Activated naive CD4-positive, alpha-beta T cell treated with anti-CD3 and anti-CD28 coated beads for 36 hours (primary cell): ENCODE measurements at places on chromosomes 12 and 14. TPM values are rescaled to one million over a fixed set of nuclear protein-coding genes. Genes with fewer than 3 reads are reported as not detected.

Gene KLRF1
- not detected for total RNA-seq

Gene SIX1
- not detected for total RNA-seq

DNA sequence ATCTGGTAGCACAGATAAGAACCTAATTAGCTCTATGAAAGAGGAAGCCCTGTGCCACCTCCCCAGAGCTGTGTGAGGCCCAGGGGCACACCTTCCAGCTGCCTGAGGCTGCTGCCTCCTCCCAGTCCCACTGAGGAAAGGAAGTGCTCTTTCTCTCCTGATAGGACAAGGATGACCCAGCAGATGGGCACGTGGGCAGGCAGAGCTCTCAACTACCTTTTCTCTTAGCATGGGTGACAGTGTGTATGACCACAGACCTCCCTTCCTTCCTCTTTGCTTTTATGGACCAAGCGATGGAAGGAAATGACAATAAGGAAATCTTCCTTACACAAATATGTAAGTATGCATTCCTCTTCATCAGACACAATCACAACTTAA is 127.6 kb upstream of the AMIGO2 start:
- peak overlapping the region; percentile 100 for H3K27ac ChIP-seq
- peak; percentile 81 for DNase-seq
- H3K36me3 ChIP-seq, result peaks cover 72% of the 10 kb centered on the region
- H3K27me3 ChIP-seq, result no peaks in the 10 kb centered on the region

Gene C12orf50
- total RNA-seq, result 0.07 TPM

Gene PITPNM2
- total RNA-seq, result 15.4 TPM

Gene OS9
- total RNA-seq, result 60.9 TPM

GRCh38 chr12:17528394-17528793 is 561.6 kb downstream of the RERGL start:
- no peaks in the 10 kb centered on the region for H3K36me3 ChIP-seq
- H3K27me3 ChIP-seq, result no peaks in the 10 kb centered on the region
- no peak overlapping the region for H3K27ac ChIP-seq
- no peak overlapping the region for H3K4me3 ChIP-seq
- DNase-seq, result no peak
- H3K4me1 ChIP-seq, result no peaks in the 10 kb centered on the region

GRCh38 chr14:46985529-46986380 is 334.2 kb upstream of the RPL10L start:
- H3K27ac ChIP-seq, result no peak overlapping the region
- no peak for DNase-seq
- no peaks in the 10 kb centered on the region for H3K27me3 ChIP-seq
- no peaks in the 10 kb centered on the region for H3K4me1 ChIP-seq
- H3K36me3 ChIP-seq, result no peaks in the 10 kb centered on the region

DNA sequence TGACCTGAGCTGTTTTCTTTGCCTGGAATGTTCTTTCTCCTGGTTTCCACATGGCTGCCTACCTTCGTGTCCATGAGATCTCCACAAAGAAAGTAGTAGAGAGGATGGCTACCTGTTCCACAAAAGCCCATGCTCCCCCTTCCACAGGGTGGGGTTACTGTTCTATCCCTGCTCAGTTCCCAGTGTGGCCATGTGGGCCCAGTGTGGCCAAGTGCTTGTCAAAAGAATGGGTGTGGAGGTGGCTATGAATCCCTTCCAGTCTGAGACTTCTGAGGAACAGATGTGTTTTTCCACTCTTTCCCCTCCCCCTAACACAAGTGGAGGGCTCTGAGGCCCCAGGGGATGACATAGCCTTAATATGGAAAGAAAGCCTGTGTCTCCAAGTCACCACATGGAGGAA is 26.2 kb upstream of the HSP90B1 start:
- no peak for DNase-seq
- H3K4me3 ChIP-seq, result no peak overlapping the region
- H3K27ac ChIP-seq, result no peak overlapping the region
- H3K4me1 ChIP-seq, result peaks cover 72% of the 10 kb centered on the region
- no peaks in the 10 kb centered on the region for H3K27me3 ChIP-seq

DNA sequence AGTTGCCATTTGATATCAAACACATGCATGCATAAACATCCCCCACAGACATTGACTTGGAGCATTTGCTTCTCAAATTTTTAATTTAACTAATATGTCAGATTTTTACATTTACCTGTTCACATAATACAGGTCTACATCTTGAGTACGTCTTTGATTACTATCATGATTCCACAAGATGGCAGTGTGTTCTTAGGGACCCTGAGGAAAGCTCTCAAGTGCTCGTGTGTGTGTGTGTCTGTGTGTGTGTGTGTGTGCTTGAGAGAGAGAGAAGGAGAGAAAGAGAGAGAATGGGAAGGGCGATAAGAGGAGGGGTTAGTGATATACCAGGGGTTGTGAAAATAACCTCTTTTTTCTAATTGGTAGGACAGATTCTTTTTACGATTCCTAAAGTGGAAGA is 167.1 kb upstream of the OR4E1 start:
- peaks cover 4% of the 10 kb centered on the region for H3K27me3 ChIP-seq
- DNase-seq, result no peak
- no peaks in the 10 kb centered on the region for H3K36me3 ChIP-seq
- H3K4me1 ChIP-seq, result peaks cover 7% of the 10 kb centered on the region
- H3K27ac ChIP-seq, result peak overlapping the region; percentile 73

DNA sequence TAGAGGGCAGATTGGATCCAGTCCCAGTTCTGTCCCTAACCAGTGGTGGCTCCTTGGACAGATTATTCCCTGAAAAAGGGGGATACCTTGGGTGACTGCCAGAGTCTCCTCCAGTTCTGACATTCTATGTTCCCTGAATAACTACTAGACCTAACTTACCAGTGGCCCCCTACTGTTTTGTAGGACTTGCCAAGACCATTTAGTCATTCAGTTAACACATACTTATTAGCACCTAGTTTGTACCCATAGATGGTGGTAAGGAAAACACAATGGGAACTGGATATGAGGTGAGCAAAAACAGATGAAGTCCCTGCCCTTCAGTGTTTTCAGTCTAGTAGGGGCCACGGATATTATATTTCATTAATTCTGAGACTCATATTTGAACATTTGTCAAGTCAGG is 3.5 kb downstream of the PRPF40B start:
- no peak overlapping the region for H3K27ac ChIP-seq
- H3K27me3 ChIP-seq, result peaks cover 4% of the 10 kb centered on the region
- peaks cover 11% of the 10 kb centered on the region for H3K4me1 ChIP-seq
- no peak overlapping the region for H3K4me3 ChIP-seq
- DNase-seq, result no peak
- no peaks in the 10 kb centered on the region for H3K36me3 ChIP-seq

Gene LHX5
- not detected for total RNA-seq

DNA sequence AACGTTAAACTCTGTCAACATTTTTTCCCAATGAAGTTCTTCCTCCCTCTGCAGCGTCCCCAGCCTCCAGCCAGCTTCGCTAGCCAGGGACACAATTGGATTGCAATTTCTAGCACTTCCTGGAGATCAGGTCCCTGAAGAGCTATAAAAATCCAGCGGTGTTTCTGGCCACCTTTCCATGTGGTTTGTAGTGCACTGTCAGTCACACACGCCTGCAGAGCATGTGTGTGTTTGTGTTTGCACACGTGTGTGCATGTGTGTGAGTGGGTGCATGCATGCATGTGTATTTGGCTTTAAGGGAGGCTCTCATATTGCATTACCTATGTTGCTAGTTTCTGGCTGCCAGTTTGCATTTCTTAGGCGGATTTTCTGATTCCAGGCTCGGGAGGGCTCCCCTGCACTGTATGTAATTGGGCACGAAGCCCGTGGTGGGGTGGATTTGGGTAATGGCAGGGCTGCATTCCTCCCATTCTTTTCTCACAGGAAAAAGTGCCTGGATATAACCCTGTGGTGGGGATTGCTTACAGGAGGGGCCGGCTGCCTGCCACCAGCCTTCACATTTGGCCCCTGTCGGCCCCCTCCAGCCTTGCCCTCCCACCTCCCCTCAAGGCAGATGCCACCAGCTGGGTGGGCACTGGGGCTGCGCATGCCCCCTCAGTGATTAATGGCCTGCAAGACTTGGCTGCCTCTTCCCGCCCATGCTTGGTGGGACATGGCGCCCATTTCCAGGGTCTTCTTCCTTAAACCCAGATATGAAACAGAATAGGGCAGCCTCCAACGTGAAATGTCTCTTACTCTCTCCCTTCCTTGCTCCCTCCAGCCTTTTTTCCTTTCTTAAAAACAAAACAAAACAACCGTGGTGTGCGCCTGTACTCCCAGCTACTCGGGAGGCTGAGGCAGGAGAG is 74.0 kb downstream of the TSPAN9 start:
- no peak overlapping the region for H3K4me3 ChIP-seq
- H3K36me3 ChIP-seq, result no peaks in the 10 kb centered on the region
- peaks cover 2% of the 10 kb centered on the region for H3K4me1 ChIP-seq
- DNase-seq, result no peak
- peaks cover 13% of the 10 kb centered on the region for H3K27me3 ChIP-seq
- H3K27ac ChIP-seq, result no peak overlapping the region

Gene DTX3
- total RNA-seq, result 16.2 TPM

GRCh38 chr14:67413806-67414769 is 2.1 kb upstream of the PLEK2 start:
- peaks cover 16% of the 10 kb centered on the region for H3K4me1 ChIP-seq
- H3K27ac ChIP-seq, result no peak overlapping the region
- no peak overlapping the region for H3K4me3 ChIP-seq
- no peaks in the 10 kb centered on the region for H3K36me3 ChIP-seq
- H3K27me3 ChIP-seq, result no peaks in the 10 kb centered on the region

GRCh38 chr14:65331652-65332051 is 80.9 kb upstream of the FUT8 start:
- no peaks in the 10 kb centered on the region for H3K36me3 ChIP-seq
- no peak for DNase-seq
- H3K4me3 ChIP-seq, result no peak overlapping the region
- H3K27me3 ChIP-seq, result no peaks in the 10 kb centered on the region

GRCh38 chr12:91424506-91424905 is 241.9 kb upstream of the DCN start:
- no peaks in the 10 kb centered on the region for H3K4me1 ChIP-seq
- H3K27me3 ChIP-seq, result no peaks in the 10 kb centered on the region
- H3K36me3 ChIP-seq, result no peaks in the 10 kb centered on the region
- DNase-seq, result no peak
- H3K27ac ChIP-seq, result no peak overlapping the region
- H3K4me3 ChIP-seq, result no peak overlapping the region

- no peak overlapping the region for H3K27ac ChIP-seq
- no peaks in the 10 kb centered on the region for H3K27me3 ChIP-seq
- peaks cover 4% of the 10 kb centered on the region for H3K4me1 ChIP-seq
- no peak overlapping the region for H3K4me3 ChIP-seq
- no peak for DNase-seq
These were observed 135.4 kb downstream of the GPHN start for GRCh38 chr14:66643344-66643743.

GRCh38 chr12:86158956-86159355 is 97.2 kb downstream of the MGAT4C start:
- no peaks in the 10 kb centered on the region for H3K36me3 ChIP-seq
- H3K27me3 ChIP-seq, result no peaks in the 10 kb centered on the region
- no peak overlapping the region for H3K27ac ChIP-seq
- H3K4me3 ChIP-seq, result no peak overlapping the region

GRCh38 chr14:72616294-72616693 is 277.6 kb downstream of the DPF3 start:
- DNase-seq, result no peak
- no peak overlapping the region for H3K4me3 ChIP-seq
- no peaks in the 10 kb centered on the region for H3K36me3 ChIP-seq

Gene LUM
- not detected for total RNA-seq

Gene ESPL1
- 54.2 TPM for total RNA-seq

GRCh38 chr12:125412506-125412905 is 347.3 kb downstream of the AACS start:
- no peaks in the 10 kb centered on the region for H3K4me1 ChIP-seq
- no peaks in the 10 kb centered on the region for H3K36me3 ChIP-seq
- H3K27ac ChIP-seq, result no peak overlapping the region
- no peaks in the 10 kb centered on the region for H3K27me3 ChIP-seq

Gene HPD
- not detected for total RNA-seq

DNA sequence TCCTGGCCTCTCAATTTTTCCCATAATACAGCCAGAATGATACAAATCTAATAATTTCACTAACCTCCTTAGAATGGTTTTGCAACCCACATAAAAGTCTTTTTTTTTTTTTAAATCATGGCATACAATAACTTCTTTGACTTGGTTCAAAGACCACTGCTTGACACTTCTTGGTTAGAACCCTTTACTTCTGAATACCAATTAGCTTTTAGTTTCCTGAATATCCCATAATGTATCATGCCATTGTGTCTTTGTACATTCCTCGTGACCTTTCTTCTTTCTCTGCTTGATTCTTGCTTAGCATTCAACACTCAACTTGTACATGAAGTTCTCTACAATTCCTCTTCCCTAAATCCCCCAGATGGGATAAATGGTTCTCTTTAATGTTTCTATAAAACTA is 19.3 kb downstream of the KLHL28 start:
- H3K27me3 ChIP-seq, result no peaks in the 10 kb centered on the region
- no peak for DNase-seq
- H3K27ac ChIP-seq, result no peak overlapping the region
- H3K4me3 ChIP-seq, result no peak overlapping the region
